ENCODE measurements at places on chromosomes 4 and X. TPM values are rescaled to one million over a fixed set of nuclear protein-coding genes. Genes with fewer than 3 reads are reported as not detected.

KCTD8 gene
- total RNA-seq = 0.20 TPM

TCEAL5 gene
- under 0.01 TPM for total RNA-seq

TBC1D9 gene
- 26.8 TPM for total RNA-seq

CSAG2 gene
- total RNA-seq = not detected

SHROOM4 gene
- 0.39 TPM for total RNA-seq

CEP44 gene
- 14.3 TPM for total RNA-seq

PNMA3 gene
- total RNA-seq = 0.37 TPM

PGAM4 gene
- not detected for total RNA-seq

DDX60 gene
- 5.1 TPM for total RNA-seq
